ENCODE measurements at places on chromosomes 2 and 18.

- DNase-seq: no peak
Observed at GRCh38 chr2:166106431-166107015, 21.3 kb downstream of the SCN1A start.

GRCh38 chr2:133492719-133493380, 75.4 kb downstream of the NCKAP5 start:
- no peak for DNase-seq

- no peak for DNase-seq
Observed at GRCh38 chr18:2851771-2852170, 5.0 kb downstream of the EMILIN2 start.

- DNase-seq: no peak
Observed at GRCh38 chr2:33240178-33240577, 236.3 kb upstream of the RASGRP3 start.

DNA sequence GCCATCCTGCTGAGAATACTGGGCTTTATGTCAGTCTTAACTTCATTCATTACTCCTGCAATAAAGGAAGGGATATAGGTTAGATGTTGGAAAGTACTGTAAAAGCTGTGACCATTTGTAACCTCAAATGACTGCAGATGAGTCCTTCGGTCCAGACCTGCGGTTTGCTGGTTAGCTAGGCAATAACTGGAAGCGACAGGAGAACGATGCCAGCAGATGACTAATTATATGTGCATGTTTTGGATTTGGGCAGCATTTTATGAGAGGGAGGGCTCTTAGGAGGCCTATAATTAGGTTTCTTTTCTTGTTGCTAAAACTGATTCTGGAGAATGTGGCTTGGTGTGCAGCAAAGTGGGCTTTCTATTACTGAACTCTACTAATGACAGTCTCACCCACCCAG, 205.6 kb downstream of the TMEM182 start:
- no peak for DNase-seq
